Activated CD8-positive, alpha-beta memory T cell treated with anti-CD3 and anti-CD28 coated beads for 48 hours (primary cell): ENCODE measurements at places on chromosomes 11 and 22.

DNA sequence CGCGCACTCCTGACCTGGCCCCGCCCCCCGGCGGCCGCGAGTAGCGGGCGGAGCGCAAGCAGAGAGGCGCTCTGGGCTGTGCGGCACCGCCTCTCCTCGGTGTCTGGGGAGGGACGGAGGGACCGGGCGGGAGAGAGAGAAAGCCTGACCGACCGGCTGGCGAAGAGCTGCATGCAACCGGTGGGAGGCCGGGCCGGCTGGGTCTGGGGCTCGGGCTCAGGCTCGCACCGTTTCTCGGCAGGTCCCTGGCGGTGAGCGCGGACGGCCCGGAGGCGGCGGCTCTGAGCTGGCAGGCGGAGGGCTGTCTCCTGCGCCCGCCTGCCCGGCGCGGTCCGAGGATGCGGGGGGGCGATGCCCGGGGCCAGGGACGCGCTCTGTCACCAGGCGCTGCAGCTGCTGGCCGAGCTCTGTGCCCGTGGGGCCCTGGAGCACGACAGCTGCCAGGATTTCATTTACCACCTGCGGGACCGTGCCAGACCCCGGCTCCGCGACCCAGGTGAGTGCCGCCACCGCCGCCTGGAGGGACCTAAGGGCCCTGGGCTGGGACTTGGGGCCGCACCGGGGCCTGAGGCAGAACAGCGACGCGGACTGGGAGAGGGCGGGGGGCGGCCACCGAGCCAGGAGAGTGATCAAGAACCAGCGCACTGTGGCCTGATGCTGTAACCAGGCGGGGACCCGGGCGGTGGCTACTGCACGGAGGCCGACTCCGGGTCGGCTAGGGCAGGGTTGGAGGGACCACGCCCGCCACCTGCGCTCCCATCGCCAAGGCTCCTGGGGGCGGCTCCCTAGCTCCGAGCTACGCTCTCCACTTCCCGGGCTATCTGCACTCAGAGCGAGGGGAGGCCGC, at the start of gene SYT9:
Gene SYT9, plus strand, starts transcription at position 69 of the 847 bp plus-strand sequence. Its CDS starts 283 bp downstream, at position 352.
- DNase-seq = no peak

DNA sequence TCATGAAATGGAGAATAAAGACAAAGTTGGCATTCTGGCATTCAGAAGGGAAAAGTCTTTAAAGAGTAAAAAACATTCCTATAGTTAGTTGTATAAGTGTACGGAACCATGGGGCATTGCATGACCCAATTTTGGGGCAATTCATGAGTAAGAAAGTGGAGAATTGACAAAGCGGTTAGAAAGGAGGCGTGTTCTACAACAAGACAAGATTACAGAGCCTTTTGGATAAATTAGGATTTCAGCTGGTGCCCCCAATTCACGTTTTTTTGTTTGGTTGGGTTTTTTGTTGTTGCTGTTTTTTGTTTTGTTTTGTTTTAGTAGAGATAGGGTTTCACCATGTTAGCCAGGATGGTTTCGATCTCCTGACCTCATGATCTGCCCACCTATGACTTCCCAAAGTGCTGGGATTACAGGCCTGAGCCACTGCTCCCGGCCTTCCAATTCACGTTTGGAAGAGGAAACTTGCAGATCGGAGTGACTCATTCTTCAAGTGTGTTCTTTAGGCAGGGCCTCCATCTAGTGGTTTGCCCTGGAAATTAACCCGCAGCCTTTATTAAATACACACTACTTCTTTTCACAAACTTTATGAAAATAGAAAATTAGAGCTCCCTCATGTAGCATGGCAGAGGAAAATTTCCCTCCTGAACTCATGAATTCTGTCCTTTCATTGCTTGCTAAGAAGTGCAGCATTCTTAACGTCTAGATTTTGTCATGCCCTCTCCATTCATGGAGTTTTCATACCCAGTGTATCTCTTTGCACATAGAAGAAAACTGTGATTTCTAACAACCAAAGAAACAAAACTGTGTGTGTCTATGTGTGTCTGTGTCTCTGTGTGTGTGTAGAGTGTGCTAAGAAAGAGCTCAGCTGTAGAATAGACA, 118.1 kb downstream of the BBOX1 start:
- no peak for DNase-seq

DNA sequence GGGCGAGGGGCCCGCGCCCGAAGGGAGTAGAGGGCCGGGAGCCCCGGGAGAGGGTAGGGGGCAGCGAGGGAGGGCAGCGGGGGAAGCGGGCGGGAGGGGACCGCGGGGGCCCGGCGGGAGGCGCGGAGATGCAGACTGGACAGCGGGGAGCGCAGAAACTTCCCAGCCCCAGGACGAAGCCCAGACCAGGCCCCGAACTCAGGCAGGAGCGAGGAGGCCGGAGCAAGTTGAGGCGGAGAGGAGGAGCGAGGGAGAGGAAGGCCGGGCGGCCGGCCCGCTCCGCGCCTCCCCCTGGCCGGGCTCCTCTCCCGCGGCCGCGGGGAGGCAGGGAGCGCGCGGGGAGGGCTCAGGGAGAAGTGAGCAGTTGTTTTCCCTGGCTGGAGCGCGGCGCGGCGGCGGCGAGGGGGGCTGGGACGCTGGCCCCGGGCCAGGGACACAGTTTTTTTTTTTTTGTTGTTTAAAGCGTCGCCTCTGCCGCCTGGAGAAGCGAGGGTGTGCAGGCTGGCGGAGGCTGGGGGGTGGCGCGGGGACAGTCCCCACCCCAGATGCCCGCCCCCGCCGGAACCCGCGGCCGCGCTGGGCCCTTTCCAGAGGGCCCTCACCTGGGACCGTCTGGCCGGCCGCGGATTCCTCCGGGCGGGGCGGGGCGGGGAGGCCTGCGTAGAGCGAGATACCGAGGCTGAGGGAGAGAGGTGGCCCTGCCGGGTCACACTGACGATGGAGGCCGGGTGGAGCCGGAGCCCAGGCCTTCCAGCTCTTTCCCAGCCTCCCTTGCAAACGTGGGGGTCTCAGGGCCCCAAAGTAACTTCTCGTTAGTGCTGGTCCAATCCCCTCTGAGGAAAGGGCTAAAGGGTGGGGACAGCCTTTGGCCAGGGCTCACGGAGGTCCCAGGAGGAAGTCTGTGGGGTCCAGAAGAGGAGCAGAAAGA, at the start of gene LTBP3:
Gene LTBP3, minus strand, starts transcription at position 358 of the 928 bp plus-strand sequence. CDS start 400 bp downstream, outside the sequence.
- no peak for DNase-seq

- DNase-seq = no peak
These were observed 15.3 kb downstream of the HSPA8 start for GRCh38 chr11:123046473-123047259.

- DNase-seq = no peak
These were observed 25.8 kb downstream of the LAYN start for GRCh38 chr11:111566324-111566723.

DNA sequence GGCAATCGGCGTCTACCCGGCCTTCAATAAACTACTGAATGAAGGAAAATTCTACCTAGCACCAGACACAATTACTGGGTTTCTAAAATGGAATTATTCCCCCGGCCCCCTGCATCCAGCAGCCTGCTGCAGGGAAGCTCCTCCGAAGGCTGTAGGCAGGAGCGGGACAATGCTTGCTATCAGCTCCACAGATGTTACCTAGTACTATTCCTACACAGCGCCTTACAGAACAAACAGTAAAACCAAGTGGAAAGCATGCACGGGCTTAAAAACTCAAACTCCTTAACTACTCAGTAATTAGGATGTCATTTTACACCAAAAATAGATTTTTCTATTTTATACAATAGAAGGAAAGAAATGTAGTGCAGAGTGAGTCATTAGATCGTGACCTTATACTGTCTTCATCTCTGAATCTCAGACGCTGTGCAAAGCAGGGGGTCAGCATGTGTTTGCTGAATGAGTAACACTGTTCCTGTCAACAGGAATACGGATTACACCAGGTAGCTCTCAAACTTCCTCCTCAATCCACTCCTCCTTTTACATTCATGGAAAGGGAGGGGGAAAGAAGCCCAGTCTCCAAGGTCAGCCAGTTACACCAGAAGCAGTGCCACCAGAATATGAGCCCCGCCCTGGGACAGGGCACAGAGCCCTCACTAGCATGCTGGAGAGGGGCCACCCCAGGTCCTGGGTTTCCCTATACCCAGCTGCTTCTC, 74.9 kb downstream of the PACSIN2 start:
- no peak for DNase-seq

DNA sequence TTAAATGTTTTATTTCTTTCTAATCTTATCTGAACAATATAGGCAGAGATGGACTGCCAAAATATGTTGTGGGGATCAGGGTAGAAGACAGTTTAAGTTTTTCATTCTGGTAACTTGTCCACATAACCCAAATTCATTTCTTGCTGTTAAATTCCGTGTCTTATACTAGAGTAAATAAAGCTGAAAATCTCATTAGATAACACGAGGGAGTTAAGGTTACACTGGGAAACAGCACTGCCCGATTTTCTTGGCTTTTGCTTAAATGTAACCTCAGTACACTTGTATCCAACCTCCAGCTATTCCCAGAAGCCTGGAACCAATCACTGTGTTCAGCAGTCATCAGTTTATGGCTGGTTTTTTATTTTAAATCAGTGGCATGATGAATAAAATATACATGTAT, 48.2 kb downstream of the MICAL3 start:
- DNase-seq = no peak

DNA sequence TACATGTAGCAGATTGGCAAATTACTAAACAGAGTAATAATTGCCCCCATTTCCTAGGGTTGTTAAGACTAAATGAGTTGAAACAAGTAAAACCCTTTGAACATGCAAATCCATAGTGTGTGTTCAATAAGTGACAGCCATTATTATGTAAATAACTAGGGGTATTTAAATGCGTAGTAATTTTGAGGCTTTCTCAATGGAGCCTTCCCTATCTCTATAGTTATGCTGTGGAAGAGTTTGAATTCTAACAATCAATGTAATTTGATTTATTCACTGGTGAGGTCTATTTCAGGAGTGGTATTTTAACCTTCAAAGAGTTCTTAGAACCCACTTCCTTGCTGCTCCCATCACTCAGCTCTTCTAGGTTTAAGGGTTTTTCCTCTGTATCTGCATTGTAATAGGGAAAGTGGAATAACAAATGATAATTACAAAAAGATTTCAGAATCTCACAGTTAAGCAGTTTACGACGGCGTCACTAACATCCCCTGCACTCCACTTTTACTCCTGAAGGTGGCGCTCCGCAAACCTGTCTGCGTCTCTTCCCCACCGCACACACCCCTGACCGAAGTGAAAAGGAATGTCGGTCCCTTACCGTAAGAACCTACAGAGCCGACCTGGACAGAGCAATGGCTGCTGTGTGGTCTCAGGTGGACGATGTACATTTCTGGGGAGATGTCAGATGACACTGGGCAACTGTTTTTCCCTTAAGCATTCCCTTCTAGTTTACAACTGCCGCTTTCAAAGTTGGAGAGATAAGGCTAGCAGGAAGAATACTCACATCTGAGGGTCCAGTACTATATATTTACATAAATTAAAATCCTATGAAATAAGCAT, 80.8 kb downstream of the ZC3H12C start:
- peak; percentile 19 for DNase-seq

DNA sequence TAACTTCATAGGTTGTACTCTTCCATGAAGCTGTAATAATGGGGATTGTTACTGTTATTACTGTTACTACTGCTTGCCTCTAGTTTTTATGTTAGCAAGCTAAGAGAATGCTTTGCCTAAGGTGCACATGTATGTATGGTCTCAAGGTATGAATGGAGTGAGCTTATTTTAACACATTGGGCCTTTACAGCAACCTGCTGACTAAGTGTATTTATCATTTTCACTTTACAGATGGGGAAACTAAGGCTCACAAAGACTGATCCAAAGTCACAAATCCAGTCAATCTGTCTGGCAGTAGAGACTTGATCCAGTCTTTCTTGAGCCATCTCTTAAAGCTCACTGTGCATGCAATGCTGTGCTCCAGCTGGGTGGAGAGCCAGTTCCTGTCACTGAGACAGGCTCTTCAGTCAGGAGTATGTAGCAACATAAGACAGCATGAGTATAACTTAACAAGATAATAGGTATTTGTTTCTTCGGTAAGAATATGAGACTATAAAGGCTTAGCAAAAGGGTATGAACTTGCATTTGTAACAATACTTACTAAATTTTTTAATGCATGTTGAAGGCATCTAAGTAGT, 66.5 kb downstream of the PPP2R1B start:
- DNase-seq = no peak

DNA sequence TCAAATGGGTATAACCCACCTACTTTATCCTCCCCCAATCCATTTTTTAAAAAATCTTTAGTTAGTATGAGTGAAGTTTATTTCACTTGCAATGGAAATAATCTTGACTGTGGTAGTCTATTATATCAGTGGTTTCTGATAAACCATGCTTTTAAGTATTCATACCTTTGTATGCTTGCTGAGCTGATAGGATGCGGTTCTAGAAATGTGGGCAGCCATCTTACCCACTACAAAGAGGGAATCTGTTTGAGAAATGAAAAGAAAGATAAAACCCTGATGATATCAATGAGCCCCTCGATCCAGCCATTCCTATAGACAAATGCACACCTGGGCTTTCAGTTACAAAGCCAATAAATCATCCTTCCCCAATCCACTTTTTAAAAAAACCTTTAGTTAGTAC, 13.8 kb upstream of the PVALB start:
- DNase-seq = no peak

- DNase-seq = no peak
These were observed 300.1 kb downstream of the CNTN5 start for GRCh38 chr11:99320769-99321290.

DNA sequence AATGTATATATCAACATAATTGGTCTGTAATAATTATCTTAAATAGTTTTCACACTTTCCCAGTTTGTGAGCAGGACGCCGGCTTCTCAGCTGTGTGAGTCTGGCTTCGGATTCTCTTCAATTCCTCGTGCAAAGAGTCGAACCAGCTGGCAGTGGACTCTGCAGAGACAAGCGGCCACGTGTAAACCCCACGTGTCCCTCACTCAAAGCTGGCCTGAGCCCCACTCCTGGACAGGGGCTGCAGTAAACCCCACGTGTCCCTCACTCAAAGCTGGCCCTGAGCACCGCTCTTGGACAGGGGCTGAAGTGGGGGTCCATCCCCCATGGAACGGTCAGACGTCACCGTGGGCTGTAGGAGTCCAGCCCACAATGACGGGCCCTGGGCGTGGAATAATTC, 51.0 kb downstream of the CERK start:
- no peak for DNase-seq

GRCh38 chr11:72580642-72580950, 93.6 kb downstream of the PDE2A start:
- no peak for DNase-seq

DNA sequence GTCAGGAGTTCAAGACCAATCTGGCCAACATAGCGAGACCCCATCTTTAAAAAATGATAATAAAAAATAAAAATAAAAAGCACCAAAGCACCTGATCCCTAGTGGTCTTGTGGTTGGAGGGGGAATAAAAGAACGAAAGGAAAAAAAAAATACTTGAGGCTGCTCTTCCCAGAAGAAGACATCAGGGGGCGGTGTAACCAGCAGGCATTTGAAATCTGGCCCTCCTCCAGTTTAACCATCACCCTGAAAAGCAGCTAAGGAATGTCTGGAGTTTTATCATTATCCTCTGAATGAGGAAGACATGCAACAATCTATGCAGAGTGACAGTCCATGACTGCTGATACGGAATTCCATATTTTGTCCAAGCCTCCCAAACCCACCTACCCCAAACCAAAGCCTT, 5.6 kb upstream of the KCTD17 start:
- no peak for DNase-seq

GRCh38 chr11:66228521-66228920, 39.9 kb upstream of the RAB1B start:
- DNase-seq = no peak

GRCh38 chr22:44204739-44205515, 24.2 kb downstream of the PARVG start:
- DNase-seq = no peak
